OCI-LY7 (cell line): ENCODE measurements at places on chromosomes 6 and 20. TPM values are rescaled to one million over a fixed set of nuclear protein-coding genes. Genes with fewer than 3 reads are reported as not detected.

GRCh38 chr6:51841626-51842025, 245.8 kb downstream of the PKHD1 start:
- no peak for DNase-seq

DNA sequence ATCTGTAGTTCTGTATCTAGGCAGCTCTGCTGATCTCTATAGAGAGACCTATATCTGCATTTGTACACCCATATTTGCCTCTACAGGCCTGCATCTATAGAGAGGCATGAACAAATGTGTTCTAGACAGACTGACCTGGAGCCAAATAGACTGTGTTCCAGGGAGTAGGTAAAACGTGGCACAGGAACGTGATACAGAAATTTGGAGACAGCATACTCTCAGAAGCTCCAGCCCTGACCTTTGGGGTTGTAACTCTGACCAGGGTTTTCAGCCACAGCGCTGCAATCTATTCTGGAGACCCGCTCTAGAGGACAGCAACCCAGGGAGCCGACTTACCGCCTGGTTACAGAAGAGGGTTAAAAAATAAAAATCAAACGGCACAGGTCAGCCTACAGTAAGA, 983 bp downstream of the RBBP9 start:
- peak; percentile 44 for DNase-seq

GRCh38 chr6:13788820-13789219, 25.5 kb downstream of the MCUR1 start:
- no peak for DNase-seq

GRCh38 chr20:50190251-50191064, at the start of gene CEBPB:
Gene CEBPB, plus strand, starts transcription at chr20:50190830. Its CDS starts 204 bp downstream, at chr20:50191034.
- DNase-seq: peak; percentile 90

GRCh38 chr6:72219536-72219935, 333.2 kb downstream of the RIMS1 start:
- DNase-seq: no peak

SPEF1 gene
- total RNA-seq: 0.27 TPM in 1 of 2 replicates, not detected in the other

DNA sequence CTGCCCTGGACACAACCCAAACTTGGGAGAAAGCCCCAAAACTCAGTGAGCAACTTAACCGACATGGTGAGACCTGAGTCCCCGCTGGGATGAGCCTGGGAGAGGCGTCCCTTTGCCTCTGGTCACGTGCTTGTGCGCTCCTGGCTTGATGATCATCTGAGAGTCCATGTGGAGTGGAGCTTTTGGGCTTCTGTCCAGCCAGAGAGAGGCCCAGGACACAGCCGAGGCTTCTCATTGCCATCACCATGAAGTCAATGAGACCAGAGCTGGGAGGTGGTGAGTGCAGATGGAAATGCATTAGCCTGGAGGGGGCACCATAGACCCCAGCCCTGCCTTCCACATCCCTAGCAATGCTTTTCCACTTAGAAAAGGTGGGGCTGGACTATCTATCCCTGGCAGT, 250.0 kb downstream of the SLC24A3 start:
- DNase-seq: no peak

GRCh38 chr20:16143596-16143995, 429.7 kb downstream of the KIF16B start:
- DNase-seq: no peak

DNA sequence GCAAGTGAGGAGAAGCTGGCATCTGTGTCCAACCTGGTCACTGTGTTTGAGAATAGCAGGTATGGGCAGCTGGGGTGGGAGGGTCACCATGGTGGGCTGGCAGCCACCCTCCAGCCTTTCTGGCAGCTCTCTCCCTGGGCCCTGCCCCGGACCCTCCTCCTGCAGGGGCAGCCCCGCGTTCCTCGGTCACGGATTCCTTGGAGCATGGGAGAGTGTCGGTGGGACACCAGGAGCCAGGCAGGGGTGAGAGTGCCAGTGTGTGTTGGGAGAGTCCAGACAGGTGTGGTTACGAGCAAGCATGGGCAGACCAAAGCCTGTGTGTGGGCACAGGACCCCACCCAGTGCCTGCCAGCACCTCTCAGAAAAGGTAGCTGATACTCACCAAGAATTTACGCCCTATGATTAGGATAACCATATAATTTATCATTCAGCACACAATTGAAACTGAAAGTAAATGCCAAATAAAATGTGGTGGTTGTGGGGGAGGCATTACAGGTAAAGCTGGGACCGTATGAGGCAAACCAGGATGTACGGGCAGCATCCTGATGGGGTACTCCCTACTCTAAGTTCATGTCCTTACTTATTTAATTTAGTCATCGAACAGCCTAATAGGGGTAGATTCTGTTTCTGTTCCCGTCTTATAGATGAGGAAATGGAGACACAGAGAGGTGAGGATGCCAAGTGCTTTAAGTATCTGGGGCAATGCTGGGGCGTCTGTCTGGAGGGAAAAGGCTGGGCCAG, 542 bp downstream of the FGD2 start:
- DNase-seq: peak; percentile 27

- no peak for DNase-seq
Observed at GRCh38 chr6:7747901-7748504, 22.1 kb downstream of the BMP6 start.

ALDH8A1 gene
- not detected in 2 replicates for total RNA-seq

DNA sequence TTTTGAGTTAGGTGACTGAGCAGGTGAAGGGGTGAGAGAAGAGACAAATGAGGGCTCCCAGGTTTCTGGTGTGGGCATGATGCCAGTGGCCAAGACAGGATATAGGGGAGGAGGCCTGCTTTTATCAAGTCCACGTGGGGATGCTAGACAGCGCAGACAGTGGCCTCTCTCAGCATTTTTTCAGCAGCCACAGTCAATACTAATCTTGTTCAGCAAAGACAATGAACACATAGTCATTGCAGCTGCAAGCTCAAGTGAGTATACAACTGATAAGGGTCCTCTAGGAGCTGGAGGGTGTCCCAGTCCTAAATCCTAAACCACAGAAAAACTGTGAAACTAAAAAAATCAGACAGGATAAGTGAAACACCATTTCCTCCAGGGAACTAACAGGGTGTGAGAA, 48.6 kb downstream of the UQCC1 start:
- no peak for DNase-seq

- DNase-seq: no peak
Observed at GRCh38 chr20:62460678-62461077, 15.1 kb downstream of the GATA5 start.

BPIFB1 gene
- not detected in 2 replicates for total RNA-seq

ABHD16B gene
- 0.29 TPM in 1 of 2 replicates, not detected in the other for total RNA-seq

LY6G6D gene
- total RNA-seq: not detected in 2 replicates

- DNase-seq: no peak
Observed at GRCh38 chr20:51156041-51156982, 133.4 kb upstream of the KCNG1 start.

GRCh38 chr6:150063640-150064039, 5.3 kb downstream of the ULBP3 start:
- no peak for DNase-seq

PBOV1 gene
- total RNA-seq: not detected in 2 replicates

- DNase-seq: no peak
Observed at GRCh38 chr20:29742699-29743100, 1514.8 kb upstream of the DEFB115 start.

- DNase-seq: no peak
Observed at GRCh38 chr6:4404415-4404814, 269.0 kb upstream of the ECI2 start.

- DNase-seq: peak; percentile 71
Observed at GRCh38 chr6:331622-332521, 39.6 kb downstream of the DUSP22 start.

SEL1L2 gene
- not detected in 2 replicates for total RNA-seq

DNA sequence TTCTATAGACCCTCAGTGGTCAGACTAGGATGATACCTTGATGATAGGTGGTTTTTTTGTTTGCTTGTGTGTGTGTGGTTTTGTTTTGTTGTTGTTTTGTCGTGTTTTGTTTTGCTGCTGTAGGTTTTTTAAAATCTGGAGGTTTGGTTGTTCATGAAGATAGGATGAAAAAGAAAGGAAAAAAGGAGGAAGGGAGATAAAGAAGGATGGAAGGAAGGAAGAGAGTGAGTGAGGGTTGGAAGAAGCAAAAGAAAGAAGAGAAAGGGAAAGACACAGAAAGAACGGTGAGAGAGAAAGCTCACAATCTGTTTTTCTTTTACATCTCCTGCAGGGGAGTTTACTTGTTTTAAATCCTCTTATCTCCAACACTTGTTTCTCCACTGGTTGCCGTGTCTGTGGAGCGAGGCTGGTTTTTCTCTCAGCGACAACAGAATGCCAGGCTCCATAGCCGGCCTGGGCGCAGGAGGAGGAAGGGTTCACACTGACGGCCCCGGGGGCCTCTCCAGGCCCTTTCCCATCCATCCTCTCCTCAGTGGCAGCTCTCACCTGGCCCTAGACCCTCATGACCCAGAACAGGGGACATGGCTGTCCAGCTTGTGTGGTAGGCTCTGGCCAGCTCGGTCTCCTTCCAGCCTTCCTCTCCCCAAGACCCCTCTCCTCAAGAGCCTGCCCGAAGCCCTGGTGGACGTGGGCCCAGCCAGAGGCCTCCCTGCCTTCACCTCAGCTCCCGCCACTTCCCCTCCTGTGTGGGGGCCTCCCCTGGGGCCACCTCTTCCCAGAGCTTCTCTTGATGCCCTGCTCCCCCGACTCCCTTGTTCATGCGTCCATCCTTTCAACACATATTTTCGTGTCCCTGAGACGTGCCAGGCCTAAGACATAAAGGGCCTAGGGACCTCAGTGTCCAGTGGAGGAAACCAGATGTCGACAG, 168.4 kb downstream of the VEGFA start:
- no peak for DNase-seq

GRCh38 chr6:107069631-107070548, 41.9 kb downstream of the MTRES1 start:
- DNase-seq: no peak

TINAG gene
- total RNA-seq: not detected in 2 replicates

- DNase-seq: no peak
Observed at GRCh38 chr20:57570920-57571319, 10.0 kb downstream of the PCK1 start.

CTCFL gene
- not detected in 2 replicates for total RNA-seq

DNA sequence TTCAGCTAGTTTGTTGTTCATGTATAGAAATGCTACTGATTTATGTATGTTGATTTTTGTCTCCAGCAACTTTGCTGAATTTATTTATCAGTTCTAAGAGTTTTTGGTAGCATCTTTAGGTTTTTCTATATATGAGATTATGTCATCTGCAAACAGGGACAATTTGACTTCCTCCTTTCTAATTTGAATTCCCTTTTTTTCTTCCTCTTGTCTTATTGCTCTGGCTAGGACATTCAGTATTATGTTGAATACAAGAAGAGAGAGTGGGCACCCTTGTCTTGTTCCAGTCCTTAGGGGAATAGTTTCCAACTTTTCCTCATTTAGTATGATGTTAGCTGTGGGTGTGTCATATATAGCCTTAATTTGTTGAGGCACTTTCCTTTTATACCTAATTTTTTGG, 58.2 kb downstream of the CDH26 start:
- no peak for DNase-seq

MYCT1 gene
- 2.9 and 3.5 TPM in 2 replicates for total RNA-seq

DNA sequence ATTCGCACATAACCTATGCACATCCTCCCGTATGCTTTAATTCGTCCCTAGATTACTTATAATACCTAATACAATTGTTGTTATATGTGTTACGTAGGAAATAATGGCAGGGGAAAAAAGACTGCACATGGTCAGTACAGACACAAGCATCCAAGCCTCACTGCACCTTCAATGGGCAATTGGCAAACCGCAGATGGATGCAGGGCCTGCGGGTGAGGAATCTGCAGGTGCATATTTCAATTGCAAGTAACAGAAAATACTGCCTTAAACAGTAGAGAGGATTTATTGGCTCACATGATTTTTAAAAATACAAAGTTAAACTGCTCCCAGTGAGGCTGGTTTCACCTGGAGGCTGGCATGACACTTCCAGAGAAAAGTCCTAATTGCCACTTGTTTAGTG, 142.1 kb upstream of the MLN start:
- DNase-seq: no peak

- no peak for DNase-seq
Observed at GRCh38 chr6:110703010-110703905, 112.0 kb downstream of the CDK19 start.

DNA sequence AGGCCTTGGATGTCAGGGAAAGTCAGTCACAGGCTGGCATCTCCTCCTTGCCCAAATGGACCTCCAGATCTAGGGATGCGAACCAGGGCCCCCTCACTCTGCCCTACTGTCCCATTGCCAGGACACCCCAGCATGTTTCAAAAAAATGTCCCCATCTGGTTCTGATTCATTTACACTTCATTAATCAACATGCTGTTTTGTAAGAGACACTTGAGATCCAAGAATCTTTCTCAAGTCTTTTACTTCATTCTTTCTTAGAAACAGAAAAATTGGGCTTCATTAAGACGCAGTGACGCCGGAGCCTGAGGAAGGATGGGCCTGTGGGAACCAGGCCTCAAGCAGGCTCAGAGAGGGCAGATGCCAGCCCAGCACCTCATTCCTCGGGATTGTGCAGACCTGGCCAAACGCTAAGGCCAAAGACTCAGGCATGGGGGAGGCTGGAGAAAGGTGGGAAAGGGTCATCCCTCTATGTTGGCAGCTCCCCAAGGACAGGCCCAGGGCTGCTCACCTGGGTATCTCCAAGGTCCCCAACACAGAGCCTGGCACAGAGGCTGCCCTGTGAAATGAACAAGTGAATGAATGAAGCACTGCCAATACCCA, 3.8 kb downstream of the RSPO4 start:
- DNase-seq: no peak

GRCh38 chr20:53829724-53830521, 236.3 kb upstream of the ZNF217 start:
- peak; percentile 81 for DNase-seq

DAAM2 gene
- total RNA-seq: 0.41 and 1.1 TPM in 2 replicates

RSPH4A gene
- total RNA-seq: not detected in 2 replicates

DNA sequence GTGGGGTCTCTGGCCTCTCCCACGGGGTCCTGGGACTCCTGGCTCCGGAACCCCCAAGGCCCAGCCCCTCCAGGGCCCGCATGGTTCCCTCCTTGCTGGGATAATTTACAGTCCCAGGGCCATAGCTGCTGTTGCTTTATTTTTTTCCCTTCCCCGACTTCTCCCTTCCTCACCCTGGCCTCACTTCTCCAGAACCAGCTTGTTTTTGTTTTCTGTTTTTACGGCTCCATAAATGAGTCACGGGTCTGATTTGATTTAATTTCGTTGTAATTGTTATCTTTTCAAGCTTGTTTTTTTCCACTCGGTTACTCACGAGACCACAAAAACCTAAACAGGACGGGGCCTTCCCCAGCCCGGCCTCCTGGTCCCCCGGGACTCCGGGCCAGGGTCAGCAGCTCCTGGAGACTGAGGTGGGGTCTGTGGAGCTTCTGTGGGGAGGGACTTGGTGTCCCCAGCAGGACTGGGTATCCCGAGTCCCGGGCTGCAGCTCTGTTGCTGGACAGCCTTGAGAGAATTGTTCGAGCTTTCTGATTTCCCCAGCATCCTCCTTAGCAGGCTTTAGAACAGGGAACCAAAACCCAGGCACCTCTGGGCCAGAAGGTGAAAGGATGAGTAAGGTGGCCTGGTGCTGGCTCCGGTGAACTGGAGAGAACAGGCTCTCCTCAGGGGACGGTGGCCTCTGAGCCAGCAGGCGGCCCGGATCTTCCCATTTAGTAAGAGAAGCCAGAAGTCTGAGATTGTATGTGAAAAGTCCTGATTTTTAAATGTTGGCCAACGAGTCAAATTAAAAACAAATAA, 94.9 kb downstream of the CEBPB start:
- DNase-seq: peak; percentile 44

CAP2 gene
- total RNA-seq: not detected in 2 replicates

GRCh38 chr20:8077137-8077466, 55.0 kb upstream of the PLCB1 start:
- no peak for DNase-seq
